ENCODE measurements at places on chromosomes 12 and 14.

GRCh38 chr14:49991491-49991890, 98.6 kb downstream of the ARF6 start:
- DNase-seq: no peak

DNA sequence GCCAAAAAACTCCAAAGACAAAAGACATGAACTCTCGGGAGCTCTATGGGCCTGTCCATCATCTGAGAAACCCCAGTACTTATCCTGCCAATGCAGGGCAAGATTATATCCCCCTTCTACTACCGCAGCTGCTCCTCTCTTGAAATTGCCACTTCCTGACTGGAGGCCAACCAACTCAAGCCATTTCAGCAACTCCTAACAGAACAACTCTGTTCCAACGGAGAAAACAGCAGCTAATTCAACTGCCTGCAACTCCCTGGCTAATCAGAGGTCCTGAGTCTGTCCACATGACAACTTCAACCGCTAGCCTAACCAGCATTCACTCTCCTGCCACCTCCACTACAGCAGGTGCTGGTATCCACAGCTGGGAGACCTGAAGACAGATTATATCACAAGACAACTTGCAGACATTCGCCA, 24.1 kb downstream of the CEP83 start:
- no peak for DNase-seq

GRCh38 chr14:36363704-36364103, 43.3 kb upstream of the MBIP start:
- DNase-seq: no peak

GRCh38 chr14:74524812-74525135, 31.2 kb downstream of the ISCA2 start:
- no peak for DNase-seq

GRCh38 chr12:131830914-131831571, 2.9 kb downstream of the MMP17 start:
- peak; percentile 72 for DNase-seq

- no peak for DNase-seq
Measured at GRCh38 chr12:62959745-62960144, 24.8 kb upstream of the PPM1H start.

- no peak for DNase-seq
Measured at GRCh38 chr12:132237772-132238487, 91.5 kb downstream of the GALNT9 start.

GRCh38 chr14:76736514-76736913, 24.8 kb upstream of the VASH1 start:
- no peak for DNase-seq

Data from activated CD8-positive, alpha-beta memory T cell treated with anti-CD3 and anti-CD28 coated beads for 24 hours (primary cell).